ENCODE measurements at places on chromosomes 6 and 20.

DNA sequence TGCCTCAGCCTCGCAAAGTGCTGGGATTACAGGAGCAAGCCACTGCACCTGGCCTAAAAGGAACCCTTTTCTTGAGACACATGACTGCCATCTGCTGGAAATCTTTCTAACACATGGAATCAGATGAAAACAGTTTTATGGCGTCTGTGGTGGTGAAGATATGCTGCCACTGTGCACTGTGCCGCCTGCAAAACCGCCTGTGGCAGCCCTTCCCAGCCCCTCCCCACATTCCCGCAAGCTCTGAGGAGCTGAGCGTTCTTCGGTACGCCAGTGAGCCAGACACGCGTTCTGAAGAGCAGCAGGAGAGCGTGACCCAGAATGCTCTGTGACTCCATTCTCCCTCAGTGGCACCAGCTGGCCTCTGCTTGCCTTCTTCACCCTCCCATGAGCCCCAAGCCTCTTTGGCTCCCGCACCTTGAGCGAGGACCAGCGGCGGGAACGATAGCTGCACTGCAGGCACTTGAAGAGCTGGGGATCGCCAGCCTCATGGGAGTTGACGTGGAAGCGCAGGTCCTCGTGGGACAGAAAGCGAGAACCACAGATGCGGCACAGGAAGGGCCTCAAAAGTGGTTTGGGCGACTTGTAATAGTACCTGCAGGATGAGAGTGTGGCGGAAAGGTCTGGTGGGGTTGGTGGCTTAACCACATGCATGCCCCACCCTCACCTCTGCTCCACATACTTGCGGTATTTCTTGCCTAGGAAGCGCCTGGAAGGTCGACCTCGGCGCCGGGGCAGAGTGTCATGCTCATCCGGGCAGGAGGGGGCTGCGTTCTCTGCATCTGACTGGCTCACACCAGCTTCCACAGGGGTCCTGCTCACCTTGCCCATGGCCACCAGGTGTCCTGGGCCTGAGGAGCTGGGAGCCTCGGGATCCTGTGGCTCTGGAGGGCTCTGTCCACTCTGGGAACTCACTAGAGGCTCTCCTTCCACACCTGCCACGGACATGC is 8.7 kb downstream of the ZNF335 start:
- DNase-seq: peak; percentile 39

DNA sequence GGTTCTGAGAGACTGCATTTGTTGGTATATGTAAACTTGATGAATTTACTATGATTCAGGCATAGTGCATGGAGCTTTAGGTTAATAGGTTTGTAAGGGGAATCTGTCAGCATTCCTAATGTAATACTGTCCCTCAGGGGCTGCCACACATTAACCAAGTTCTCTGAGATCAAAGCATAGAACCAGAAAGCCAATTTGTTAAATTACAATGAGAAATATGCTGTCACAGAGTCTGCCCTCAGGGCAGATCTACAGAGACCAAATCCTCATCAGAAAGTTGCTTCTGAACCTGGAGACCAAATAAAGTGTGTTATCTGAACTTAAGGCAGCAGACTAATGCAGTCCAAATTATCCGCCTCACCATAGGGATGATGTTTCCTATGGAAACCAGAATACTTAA is 250.8 kb upstream of the HTR1E start:
- DNase-seq: no peak

- no peak for DNase-seq
These were observed 34.9 kb downstream of the ELOVL5 start for GRCh38 chr6:53313784-53314400.

DNA sequence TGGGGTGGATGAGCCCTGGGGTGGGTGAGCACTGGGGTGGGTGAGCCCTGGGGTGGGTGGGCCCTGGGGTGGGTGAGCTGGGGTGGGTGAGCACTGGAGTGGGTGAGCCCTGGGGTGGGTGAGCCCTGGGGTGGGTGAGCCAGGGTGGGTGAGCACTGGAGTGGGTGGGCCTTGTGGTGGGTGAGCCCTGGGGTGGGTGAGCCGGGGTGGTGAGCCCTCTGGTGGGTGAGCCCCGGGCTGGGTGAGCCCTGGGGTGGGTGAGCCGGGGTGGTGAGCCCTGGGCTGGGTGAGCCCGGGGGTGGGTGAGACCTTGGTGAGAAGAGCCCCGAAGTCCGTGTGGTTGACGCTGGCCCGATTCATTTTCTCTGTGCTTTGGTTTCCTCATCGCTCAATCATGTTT is 18.6 kb downstream of the SMOC2 start:
- DNase-seq: no peak

- no peak for DNase-seq
These were observed 109.7 kb downstream of the FAM120B start for GRCh38 chr6:170416303-170416702.

GRCh38 chr20:63183422-63184146 is 32.3 kb downstream of the YTHDF1 start:
- no peak for DNase-seq

DNA sequence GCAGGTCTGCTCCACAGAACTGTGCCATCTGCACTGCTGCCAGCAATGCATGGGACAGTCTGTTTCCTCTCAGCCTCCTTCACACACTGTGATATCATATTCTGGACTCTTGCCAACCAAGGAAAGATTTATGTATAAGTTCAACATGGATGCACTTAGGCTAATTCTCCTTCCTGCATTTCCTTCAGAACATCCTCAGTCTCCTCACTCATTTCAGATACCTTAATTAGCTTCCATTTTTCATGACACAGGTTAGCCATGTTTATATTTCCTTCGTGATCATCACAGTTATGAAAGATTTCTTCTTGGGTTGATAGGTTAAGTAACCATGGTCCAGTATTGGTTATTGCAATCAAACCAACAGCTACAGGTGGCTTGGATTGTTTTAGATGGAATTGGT is 46.4 kb upstream of the DDR1 start:
- no peak for DNase-seq

- no peak for DNase-seq
These were observed 1.0 kb downstream of the POU3F2 start for GRCh38 chr6:98835149-98836024.

DNA sequence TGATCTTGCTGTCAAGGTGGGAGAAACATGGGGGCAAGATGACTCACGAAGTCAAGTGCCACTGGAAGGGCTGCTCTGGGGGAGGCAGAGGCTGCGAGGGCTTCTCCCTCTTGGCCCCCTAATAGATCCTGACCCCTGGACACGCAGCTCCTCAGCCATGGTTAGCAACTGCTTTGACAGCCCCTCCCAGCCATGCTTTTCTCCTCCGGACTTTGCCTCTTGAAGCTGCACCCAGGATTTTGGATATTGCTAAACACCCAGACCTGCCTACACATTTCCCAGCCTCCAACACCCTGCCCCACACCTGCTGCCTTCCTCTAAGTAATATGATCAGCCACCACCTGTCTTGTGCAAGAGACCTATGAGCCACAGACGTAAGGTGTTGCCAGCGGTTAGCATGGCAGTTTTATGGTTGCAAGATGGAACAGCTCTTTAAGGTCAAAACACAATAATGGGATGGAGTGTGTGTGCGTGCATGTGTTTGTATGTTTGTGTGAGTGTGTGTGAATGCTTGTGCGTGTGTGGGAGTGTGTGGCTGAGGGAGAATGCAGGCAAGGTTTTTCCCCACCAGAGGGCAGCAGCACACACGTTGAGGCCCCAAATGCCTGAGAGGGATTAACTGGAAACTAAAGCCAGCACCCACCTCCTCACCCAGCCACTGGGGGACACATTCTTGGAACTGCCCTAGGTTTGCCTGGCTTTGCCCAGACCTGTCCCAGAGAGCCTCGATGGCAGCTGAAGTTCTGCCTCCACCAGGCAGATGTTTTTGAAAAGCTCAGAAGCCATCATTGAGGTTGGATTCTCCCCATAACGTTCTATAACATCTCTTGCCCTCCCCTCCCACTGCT is 2.5 kb downstream of the IP6K3 start:
- peak; percentile 80 for DNase-seq

DNA sequence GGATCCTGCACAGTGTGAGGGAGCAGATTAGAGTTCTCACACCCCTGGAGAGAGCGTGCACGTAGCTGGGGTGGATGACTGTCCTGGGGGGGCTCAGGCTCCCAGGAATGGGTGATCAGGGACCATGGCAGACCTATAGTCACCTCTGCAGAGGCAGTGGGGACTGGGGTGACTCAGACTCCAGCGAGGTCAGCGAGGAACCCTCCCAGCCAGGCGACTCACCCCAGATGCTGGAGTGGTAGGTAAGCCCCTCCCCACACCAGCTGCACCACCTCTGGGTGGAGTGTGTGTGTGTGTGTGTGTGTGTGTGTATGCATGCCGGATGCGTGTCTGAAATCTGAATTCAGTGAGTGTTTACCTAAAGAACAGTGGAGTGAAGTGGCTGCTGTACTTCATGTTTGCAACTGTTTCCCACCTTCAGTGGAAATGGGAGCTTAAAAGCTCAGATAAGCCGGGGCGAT is 17.4 kb upstream of the GTSF1L start:
- DNase-seq: no peak

DNA sequence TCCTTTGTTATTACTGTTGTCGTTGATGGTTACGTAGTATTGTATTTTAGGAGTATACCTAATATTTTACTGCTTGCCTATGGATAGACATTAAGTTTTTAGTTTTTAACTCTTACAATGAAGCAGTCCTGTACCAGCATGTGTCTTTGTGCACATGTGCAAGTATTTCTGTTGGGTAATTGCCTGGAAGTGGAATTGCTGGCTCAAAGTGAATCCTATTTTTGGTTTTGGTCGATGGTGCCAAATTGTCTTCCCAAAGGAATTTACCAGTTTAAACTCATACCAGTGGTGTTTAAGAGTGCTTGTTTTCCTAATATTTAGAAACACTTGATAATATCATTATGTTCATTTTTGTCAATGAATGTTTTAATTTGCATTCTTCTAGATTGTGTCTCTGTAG is 75.5 kb downstream of the ANKS1A start:
- DNase-seq: no peak

- no peak for DNase-seq
These were observed 1.3 kb downstream of the ADAT2 start for GRCh38 chr6:143449082-143449713.

GRCh38 chr20:37703035-37703845 is 9.4 kb downstream of the CTNNBL1 start:
- no peak for DNase-seq

GRCh38 chr6:159466926-159467325 is 226.1 kb downstream of the SOD2 start:
- DNase-seq: no peak

- DNase-seq: no peak
These were observed 194.2 kb downstream of the KCNQ5 start for GRCh38 chr6:72816022-72816421.

DNA sequence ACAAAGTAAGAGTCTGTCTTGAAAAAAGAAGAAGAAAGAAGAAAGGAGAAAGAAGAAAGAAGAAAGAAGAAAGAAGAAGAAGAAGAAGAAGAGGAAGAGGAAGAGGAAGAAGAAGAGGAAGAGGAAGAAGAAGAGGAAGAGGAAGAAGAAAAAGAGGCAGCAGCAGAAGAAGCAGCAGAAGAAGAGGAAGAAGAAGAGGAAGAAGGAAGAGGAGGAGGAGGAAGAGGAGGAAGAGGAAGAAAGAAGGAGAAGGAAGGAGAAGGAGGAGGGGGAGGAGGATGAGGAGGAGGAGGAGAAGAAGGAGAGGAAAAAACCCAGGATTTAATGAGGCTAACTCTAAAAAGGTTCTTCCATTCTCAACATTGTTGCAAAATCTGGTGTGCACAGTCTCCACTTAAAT is 95.4 kb upstream of the PDE10A start:
- no peak for DNase-seq

DNA sequence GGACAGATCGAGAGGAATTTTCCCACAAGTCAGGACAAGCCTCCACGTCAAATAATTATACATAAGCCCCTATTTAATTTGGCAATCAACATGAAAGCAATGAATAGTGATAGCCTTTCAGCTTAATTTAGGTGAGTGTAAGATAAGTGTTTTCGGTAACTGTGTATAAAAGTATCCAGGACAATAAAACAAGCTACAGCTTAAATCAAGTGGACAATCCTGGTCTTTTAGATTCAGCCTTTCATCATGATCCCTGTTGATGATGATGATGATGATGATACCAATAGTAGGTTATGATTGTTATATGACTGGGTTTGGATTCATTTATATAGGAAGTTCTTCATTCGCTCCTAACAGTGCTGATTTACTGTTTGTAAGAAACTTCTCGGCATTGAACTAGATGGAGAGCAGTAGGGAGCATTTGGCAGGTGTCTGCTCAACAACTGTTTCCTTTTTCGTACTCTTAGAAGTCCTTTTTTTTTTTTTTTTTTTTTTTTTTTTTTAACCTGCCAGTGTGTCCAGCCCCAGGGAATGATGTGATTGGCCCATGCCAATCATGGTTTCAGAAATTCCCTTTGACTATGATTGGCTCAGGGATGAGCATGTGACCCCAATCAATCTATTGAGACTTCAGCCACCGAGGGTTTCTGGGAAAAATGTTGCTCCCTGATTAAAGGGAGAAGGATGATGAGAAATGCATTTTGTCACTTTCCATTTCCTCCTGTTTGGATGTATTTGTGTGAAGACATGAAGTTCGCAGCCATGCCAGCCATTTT is 11.3 kb upstream of the RNF182 start:
- no peak for DNase-seq

DNA sequence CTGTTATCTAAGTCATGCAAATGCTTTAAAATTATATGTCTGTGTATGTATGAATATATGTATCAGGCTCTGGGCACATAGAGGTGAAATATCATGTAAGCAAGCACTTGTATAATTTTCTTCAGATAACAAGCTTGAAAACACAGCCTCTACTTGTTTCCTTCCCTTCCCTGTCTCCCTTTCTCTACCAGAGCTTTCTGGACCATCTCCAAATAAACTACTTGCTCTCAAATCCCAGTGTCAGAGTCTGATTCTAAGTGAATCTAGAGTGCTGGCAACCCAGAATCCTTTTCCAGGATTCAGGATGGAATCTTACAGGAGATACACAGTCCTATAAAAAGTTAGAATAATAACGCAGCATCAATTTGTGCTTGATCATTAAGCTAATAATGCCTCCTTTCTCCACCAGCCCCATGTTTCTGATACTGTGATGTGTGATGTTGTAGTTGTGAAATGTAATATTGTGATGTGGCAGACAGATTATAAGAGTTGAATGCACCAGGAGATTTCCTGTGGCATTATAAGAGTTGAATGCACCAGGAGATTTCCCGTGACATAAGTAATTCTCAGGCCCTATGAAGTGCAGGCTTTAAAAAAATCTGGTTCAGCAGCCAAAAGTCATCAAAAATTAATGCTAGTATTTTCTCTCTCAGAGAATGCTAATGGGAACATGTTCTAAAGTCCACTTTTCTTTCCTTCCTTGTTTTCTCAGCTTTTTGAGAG is 89.6 kb downstream of the PCSK2 start:
- no peak for DNase-seq

DNA sequence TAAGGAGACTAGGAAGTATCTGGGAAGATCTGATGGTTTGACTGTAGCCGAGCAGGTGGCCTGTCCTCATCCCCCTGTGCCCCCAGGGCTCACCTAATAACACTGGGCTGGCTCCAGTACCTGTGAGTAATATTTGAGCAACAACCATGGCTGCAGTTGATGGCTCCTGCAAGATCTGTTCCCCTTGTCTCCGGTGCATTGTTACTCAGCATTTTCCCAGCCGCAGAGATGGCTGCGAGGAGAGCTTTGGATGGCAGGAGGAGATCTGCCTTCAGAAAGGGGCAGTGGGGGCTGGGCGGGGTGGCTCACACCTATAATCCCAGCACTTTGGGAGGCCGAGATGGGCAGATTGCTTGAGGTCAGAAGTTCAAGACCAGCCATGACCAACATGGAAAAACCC is 39.3 kb downstream of the PTK7 start:
- no peak for DNase-seq

Data from right forelimb (tissue), 1 donor.